Upper lobe of left lung (tissue), 6 donors: ENCODE measurements at places on chromosomes 2 and 18. TPM values are rescaled to one million over a fixed set of nuclear protein-coding genes. Genes with fewer than 3 reads are reported as not detected.
A peak's percentile ranks its signal among the peaks of the same experiment; 100 is the strongest.

GRCh38 chr2:53242090-53242489 is 525.5 kb upstream of the CHAC2 start:
- no peaks in the 10 kb centered on the region for H3K27me3 ChIP-seq
- H3K36me3 ChIP-seq: no peaks in the 10 kb centered on the region
- H3K27ac ChIP-seq: no peak overlapping the region
- no peaks in the 10 kb centered on the region for H3K4me1 ChIP-seq

DNA sequence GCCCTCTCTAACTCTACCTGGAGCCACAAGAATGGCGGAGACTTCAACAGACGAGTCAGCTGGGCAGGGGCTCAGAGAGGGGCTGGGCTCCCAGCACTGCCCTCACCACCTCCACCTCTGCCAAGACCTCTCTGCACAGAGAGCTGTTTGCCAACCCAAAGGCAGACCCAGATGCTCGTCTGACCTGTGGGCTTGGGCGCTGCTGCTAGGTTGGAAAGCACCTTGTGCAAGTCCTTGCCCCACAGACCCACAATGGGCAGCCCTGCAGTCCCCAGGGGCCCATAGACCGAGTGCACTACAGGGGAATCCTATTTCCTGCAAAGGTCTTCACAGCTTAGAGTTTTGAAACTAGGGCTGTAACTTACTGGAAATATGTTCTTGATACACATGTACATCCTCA is 13.3 kb downstream of the ACKR3 start:
- no peak for DNase-seq
- H3K27ac ChIP-seq: no peak overlapping the region

GRCh38 chr2:21256006-21256405 is 132.2 kb downstream of the TDRD15 start:
- H3K4me1 ChIP-seq: no peaks in the 10 kb centered on the region
- no peak for DNase-seq
- no peaks in the 10 kb centered on the region for H3K36me3 ChIP-seq
- no peak overlapping the region for H3K4me3 ChIP-seq
- H3K27me3 ChIP-seq: no peaks in the 10 kb centered on the region

GRCh38 chr2:107313316-107313715 is 427.3 kb upstream of the ST6GAL2 start:
- DNase-seq: no peak
- no peak overlapping the region for H3K27ac ChIP-seq
- H3K36me3 ChIP-seq: no peaks in the 10 kb centered on the region
- H3K4me1 ChIP-seq: no peaks in the 10 kb centered on the region

- H3K4me1 ChIP-seq: no peaks in the 10 kb centered on the region
- H3K36me3 ChIP-seq: no peaks in the 10 kb centered on the region
- no peak overlapping the region for H3K4me3 ChIP-seq
- no peak for DNase-seq
These were observed 95.8 kb upstream of the SPRED2 start for GRCh38 chr2:65528241-65528574.

GRCh38 chr2:53018825-53019425 is 748.7 kb upstream of the CHAC2 start:
- H3K4me1 ChIP-seq: no peaks in the 10 kb centered on the region
- H3K36me3 ChIP-seq: no peaks in the 10 kb centered on the region
- no peak overlapping the region for H3K27ac ChIP-seq
- H3K27me3 ChIP-seq: no peaks in the 10 kb centered on the region
- no peak for DNase-seq

- no peak overlapping the region for H3K4me3 ChIP-seq
- no peaks in the 10 kb centered on the region for H3K36me3 ChIP-seq
- no peaks in the 10 kb centered on the region for H3K27me3 ChIP-seq
- DNase-seq: no peak
- no peaks in the 10 kb centered on the region for H3K4me1 ChIP-seq
- H3K27ac ChIP-seq: no peak overlapping the region
These were observed 167.0 kb downstream of the BCL11A start for GRCh38 chr2:60386436-60386835.

DNA sequence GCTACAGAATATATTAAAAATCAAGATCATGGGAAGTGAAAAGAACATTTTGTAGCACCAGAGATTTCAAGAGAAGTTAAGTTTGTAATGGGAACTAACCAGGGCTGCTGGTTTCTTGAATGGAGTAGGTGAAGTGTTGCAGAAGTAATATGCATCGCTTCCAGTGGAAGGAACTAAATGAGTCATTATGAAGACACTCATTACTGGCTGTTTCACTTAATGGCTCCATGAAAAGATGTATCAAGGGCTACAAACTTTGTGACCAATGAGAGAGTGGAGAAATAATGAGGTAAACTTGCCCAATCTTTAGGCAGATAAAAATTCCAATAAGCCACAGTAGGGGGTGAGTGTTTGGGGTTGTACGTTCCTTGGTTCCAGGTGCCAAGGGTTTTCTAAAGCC is 380.4 kb upstream of the POU3F3 start:
- no peak overlapping the region for H3K27ac ChIP-seq
- H3K4me1 ChIP-seq: no peaks in the 10 kb centered on the region
- H3K4me3 ChIP-seq: no peak overlapping the region
- H3K36me3 ChIP-seq: no peaks in the 10 kb centered on the region
- H3K27me3 ChIP-seq: no peaks in the 10 kb centered on the region

DNA sequence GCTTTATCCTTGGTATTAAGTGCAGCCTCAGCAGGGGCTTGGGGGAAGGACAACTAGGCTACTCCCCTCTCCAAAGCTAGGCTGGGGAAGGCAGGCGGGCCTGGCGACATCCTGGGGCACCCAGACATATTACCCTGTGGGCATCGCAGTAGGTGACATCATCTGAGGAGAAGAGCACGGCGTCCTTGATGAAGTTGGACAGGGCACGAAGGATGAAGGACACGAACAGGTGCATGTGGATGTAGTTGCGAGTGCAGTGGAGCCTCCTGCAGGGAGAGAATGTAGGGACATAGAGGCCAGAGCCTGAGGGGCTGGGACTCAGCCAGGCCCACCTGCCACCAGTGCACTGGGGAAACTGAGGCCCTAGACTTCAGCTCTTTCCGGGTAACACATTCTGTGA is 32.3 kb downstream of the TMEM37 start:
- no peaks in the 10 kb centered on the region for H3K4me1 ChIP-seq
- H3K27ac ChIP-seq: no peak overlapping the region
- no peaks in the 10 kb centered on the region for H3K27me3 ChIP-seq
- H3K4me3 ChIP-seq: no peak overlapping the region
- DNase-seq: no peak

GRCh38 chr18:76972241-76972640 is 149.9 kb downstream of the ZNF236 start:
- no peak overlapping the region for H3K27ac ChIP-seq
- no peaks in the 10 kb centered on the region for H3K27me3 ChIP-seq
- H3K4me3 ChIP-seq: no peak overlapping the region
- DNase-seq: no peak

DNA sequence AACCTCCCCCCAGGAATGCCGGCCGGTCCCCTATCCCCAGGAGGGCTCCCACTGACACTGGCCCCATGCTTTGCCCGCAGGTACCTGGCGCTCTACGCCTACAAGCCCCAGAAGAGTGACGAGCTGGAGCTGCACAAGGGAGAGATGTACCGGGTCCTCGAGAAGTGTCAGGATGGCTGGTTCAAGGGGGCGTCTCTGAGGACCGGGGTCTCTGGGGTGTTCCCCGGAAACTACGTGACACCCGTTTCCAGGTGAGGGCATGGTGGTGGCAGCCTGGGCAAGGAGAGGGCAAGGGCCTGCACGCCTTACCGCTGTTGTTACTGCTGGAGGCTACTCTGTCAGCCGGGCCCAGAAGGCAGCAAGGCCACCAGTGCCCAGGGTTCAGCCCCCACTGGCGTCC is 181.3 kb downstream of the SEPTIN10 start:
- no peak overlapping the region for H3K4me3 ChIP-seq
- H3K4me1 ChIP-seq: no peaks in the 10 kb centered on the region
- no peak for DNase-seq
- no peaks in the 10 kb centered on the region for H3K27me3 ChIP-seq
- peaks cover 17% of the 10 kb centered on the region for H3K36me3 ChIP-seq

- H3K36me3 ChIP-seq: no peaks in the 10 kb centered on the region
- no peak for DNase-seq
- H3K4me3 ChIP-seq: no peak overlapping the region
- no peaks in the 10 kb centered on the region for H3K4me1 ChIP-seq
- H3K27me3 ChIP-seq: no peaks in the 10 kb centered on the region
These were observed 195.5 kb downstream of the TTC32 start for GRCh38 chr2:19706332-19706731.

- peaks cover 15% of the 10 kb centered on the region for H3K4me1 ChIP-seq
- no peak overlapping the region for H3K27ac ChIP-seq
- no peaks in the 10 kb centered on the region for H3K36me3 ChIP-seq
These were observed 18.7 kb downstream of the NBEAL1 start for GRCh38 chr2:203033395-203033794.

DNA sequence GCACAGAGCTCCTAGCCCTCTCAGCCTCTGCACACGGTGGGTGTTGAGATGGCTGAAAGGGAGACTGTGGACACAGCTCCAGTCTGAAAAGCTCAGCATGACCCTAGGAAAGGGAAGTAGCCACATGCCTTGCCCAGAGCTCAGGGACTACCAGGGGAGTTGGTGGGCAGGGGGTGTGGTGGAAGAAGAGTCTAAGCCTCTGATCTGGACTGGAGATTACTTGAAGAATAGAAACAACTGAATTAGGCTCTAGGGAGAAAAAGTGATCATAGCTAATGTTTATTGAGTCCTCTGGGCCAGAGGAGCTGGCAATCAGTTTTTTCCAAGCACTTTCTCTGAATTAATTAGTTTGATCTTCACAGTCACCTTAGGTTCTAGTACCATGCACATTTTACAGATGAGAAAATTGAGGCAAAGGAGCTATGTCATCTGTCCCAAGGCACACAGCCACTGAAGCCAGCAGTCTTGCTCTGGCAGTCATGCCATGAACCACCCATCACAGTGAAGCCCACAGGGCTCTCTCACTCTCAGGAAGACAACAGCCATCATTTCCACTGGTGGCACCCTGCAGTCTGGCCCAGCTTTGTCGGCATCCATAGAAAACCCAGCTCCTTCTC is 10.3 kb downstream of the SDC1 start:
- H3K4me1 ChIP-seq: peaks cover 4% of the 10 kb centered on the region
- no peak for DNase-seq
- H3K27me3 ChIP-seq: no peaks in the 10 kb centered on the region
- peak overlapping the region; percentile 77 for H3K27ac ChIP-seq
- no peaks in the 10 kb centered on the region for H3K36me3 ChIP-seq

DNA sequence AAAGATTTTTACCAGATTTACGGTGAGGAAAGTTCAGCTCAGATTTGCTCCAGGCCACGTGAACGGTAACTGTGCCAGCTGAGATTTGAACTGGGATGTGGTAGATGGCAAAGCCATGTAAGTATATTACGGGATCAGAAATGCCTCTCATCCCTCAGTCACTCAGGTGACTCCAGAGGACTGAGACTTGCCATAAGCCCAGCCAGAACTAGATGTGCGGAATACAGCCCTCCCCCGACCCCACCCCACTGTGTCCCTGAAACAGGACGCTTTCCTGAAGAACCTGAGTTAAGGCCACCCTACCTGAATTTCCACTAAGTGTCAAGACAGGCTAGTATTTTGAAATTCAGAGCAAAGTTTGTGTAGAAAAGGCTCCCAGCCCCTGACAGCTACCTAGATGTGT is 1.3 kb upstream of the FHL2 start:
- H3K4me1 ChIP-seq: peaks cover 5% of the 10 kb centered on the region
- H3K36me3 ChIP-seq: no peaks in the 10 kb centered on the region
- H3K27ac ChIP-seq: no peak overlapping the region
- peaks cover 12% of the 10 kb centered on the region for H3K27me3 ChIP-seq
- no peak for DNase-seq

GRCh38 chr18:32298171-32298667 is 108.4 kb downstream of the MEP1B start:
- no peak overlapping the region for H3K4me3 ChIP-seq
- H3K27me3 ChIP-seq: no peaks in the 10 kb centered on the region

DNA sequence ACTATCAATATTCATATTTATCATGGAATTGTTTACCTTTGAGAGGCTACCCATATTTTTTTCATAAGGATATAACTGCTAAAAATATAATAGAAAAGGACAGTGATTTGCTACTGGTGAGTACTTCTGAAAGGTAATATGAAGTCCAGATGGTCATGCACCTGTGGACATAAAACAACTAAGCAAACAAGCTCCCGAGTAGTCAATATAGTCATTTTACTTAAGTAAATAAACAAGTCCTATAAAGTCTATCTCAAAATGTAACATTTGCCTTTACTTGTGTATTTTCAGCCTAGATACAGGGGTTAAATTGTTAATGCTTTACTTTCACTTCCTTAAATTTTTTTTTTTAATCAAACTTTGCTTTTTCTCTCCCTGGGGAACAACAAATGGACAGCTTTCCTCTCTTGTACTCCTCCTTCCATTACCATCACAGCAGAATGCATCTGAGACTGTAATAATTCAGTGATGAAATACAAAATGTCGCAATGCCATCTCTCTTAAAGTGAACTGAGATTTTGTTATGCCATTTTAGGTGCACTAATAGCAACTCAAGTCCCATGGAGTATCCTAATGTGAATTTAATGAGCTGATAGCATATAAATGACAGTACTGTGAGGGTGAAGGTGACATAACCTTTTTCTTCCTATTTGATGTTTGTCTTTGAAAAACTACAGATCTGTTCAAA is 1325.4 kb upstream of the ZEB2 start:
- no peaks in the 10 kb centered on the region for H3K4me1 ChIP-seq
- H3K27me3 ChIP-seq: no peaks in the 10 kb centered on the region
- DNase-seq: no peak

DNA sequence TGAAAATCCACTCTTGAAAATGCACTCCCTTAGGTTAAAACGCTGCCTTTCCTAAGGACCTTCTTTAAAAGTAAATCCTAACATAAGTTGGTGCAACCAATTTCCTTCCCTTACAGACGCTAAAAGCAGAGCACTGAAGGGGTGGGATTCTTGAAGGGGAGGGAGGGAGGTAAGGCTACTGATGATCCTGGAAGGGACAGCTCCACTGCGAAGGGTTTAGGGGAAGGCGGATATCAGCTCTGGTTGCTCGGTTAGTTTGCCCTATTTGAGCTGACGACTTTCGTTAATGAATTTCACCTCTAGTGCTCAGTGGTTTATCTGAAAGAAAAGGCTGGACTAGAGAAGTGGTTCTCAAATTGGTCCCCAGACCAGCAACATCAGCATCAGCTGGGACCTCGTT is 49.7 kb upstream of the SIGLEC15 start:
- peaks cover 12% of the 10 kb centered on the region for H3K4me1 ChIP-seq
- H3K4me3 ChIP-seq: peak overlapping the region; percentile 70
- peak overlapping the region; percentile 82 for H3K27ac ChIP-seq
- H3K36me3 ChIP-seq: no peaks in the 10 kb centered on the region
- H3K27me3 ChIP-seq: no peaks in the 10 kb centered on the region

DNA sequence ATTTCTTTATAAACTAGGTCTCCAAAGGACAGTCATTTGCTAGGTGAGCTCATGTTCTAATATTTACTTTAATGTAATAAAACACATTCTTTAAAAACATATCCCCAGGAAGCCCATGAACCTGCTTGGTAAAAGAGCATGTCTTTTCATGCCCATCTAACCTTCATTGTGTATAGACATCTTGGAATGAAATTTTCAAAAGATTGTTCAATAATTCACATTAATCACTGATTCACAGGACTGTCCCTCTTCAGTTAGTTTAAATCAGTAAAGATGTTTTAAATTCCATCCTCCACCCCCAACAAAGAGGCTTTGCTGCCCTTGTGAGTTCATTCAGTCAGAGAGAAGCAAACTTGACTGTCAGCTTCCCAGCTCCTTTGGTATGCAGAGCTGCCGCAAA is 633.4 kb upstream of the CELF4 start:
- no peak overlapping the region for H3K4me3 ChIP-seq
- H3K36me3 ChIP-seq: no peaks in the 10 kb centered on the region
- no peaks in the 10 kb centered on the region for H3K4me1 ChIP-seq
- no peaks in the 10 kb centered on the region for H3K27me3 ChIP-seq

The HOXD9 gene
- not detected for total RNA-seq

The NOTO gene
- not detected for total RNA-seq

The LCT gene
- total RNA-seq: not detected

The MAP3K19 gene
- total RNA-seq: 0.34 TPM

The CD207 gene
- not detected for total RNA-seq

The MDH1B gene
- total RNA-seq: 4.2 TPM

The CWC22 gene
- total RNA-seq: 31.5 TPM

The MTIF2 gene
- 18.6 TPM for total RNA-seq
